ENCODE measurements at places on chromosomes 12 and 14.
A peak's percentile ranks its signal among the peaks of the same experiment; 100 is the strongest.

- DNase-seq: no peak
Observed at GRCh38 chr12:47736877-47737676, 11.8 kb upstream of the ENDOU start.

GRCh38 chr12:58917699-58918468, 2.4 kb downstream of the LRIG3 start:
- DNase-seq: no peak

GRCh38 chr14:21104448-21105060, 3.7 kb downstream of the TMEM253 start:
- peak; percentile 42 for DNase-seq

DNA sequence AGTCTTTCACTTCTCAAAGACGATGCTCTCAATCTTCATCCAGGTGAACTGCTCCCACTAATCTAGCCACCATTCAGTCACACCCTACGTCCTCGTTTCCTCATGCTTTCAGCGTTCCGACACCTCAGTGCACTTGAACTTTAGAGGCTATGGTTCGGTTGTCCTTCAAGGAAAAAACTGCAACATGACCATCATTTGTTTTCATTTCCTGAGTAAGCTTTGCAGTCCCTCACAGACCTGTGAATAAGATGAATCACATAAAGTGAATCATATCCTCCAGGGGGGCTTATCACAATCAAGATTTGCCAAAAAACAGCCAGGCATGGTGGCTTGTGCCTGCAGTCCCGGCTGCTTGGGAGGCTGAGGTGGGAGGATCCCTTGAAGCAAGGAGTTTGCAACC, 80.2 kb downstream of the TMCC3 start:
- DNase-seq: no peak

DNA sequence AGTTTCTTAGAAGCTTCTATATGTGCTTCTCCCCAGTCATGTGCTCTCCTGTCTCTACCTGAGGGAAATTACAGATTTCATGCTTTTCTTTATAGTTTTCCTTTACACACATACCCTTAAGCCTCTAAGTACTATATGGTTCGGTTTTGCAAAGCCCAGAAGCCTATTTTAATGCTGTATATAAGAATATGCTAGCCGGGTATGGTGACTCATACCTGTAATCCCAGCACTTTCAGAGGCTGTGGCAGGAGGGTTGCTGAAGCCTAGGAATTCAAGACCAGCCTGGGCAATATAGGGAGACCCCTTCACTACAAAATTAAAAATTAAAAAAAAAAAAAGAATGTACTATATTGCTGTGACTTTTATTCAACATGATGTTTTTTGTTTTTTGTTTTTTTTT, 15.4 kb downstream of the DGLUCY start:
- no peak for DNase-seq

DNA sequence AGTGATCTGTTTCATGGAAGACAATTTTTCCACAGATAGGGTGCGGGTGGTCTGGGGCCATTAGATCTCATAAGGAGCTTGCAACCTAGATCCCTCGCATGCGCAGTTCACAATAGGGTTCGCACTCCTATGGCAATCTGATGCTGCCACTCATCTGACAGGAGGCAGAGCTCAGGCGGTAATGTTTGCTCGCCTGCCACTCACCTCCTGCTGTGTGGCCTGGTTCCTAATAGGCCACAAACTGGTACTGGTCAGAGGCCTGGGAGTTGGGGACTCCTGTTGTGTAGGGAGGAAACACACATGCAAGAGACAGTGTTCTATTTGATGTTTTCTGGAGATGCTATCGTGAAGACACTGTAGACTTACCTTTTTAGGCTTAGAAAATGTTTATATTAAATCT, 77.0 kb upstream of the FGD4 start:
- DNase-seq: no peak

Data from stimulated activated naive B cell treated with anti-CD40 and anti-IgM and Interleukin-4, amounts not matched to agents 10 μg/mL and 1 μg/mL and 100 μg/mL, for 72 hours (primary cell).